ENCODE measurements at places on chromosomes 4 and X. TPM values are rescaled to one million over a fixed set of nuclear protein-coding genes. Genes with fewer than 3 reads are reported as not detected.

Gene CTAG1B
- total RNA-seq = not detected

Gene SLC38A5
- total RNA-seq = 21.8 TPM

Gene AKAP4
- total RNA-seq = not detected

Gene UGDH
- total RNA-seq = 85.9 TPM

Gene ADH1C
- total RNA-seq = 0.83 TPM

Gene COX7B2
- total RNA-seq = not detected
